NCI-H146 (cell line): ENCODE measurements at places on chromosomes 6 and 20.

- DNase-seq = no peak
Measured at GRCh38 chr6:169398342-169399105, 144.9 kb upstream of the THBS2 start.

DNA sequence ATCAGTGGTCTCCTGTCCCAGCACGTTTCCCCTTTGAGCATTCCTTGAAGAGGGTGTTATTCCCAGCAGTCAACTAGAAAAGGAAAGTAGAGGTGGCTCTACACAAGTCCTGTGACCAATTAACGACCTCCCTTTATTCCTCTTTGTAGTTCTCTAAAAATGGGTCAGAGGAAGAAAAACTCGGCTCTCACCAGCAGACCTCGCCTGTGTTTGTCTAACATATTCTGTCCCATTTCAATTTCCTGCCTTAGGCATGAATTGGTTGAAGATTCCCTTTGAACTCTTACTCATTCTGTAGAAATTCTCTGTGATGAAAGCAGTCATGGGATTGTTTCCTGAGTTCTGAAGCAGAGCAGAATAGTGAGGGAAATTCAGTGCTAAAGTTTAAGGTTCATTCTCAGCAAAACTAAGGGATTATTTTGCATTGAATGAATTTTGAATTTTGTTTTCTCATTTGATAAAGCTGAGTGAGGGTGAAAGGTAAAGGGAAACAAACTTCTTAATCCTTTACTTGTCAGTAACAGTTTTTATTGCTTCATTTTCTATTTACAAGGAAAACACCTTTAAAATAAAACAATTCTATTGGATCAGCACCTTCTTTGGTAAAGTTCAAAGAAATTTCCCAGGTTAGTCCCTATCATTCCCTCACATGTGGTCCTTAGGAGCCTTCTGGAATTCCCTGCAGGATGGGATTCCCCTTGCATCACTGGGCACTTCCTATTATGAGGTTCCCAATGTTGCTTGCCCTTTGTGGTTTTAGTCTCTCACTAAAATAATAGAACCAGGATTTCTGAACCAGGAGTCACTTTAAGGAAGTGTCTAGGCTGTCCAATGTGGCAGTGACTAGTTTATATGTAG is 105.8 kb downstream of the SLX4IP start:
- DNase-seq = no peak

DNA sequence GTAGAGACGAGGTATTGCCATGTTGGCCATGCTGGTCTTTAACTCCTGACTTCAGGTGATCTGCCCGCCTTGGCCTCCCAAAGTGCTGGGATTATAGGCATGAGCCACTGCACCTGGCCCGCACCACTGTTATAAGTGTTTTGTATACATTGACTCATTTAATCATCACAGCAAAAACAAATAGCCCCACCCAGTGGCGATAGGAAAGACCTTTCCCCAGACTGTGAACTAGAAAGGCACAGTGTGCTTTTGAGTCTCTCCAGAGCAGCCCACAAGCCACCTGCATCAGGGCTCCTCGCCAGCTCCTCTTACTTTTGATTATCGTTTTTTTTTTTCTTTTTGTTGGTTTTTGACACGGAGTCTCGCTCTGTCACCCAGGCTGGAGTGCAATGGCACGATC is 27.9 kb upstream of the ZFP64 start:
- DNase-seq = peak; percentile 36

- no peak for DNase-seq
Measured at GRCh38 chr20:34037767-34038166, 44.1 kb downstream of the RALY start.

GRCh38 chr6:112311950-112312547 is 35.1 kb upstream of the RFPL4B start:
- peak; percentile 25 for DNase-seq

GRCh38 chr6:63676412-63677114 is 41.0 kb downstream of the PHF3 start:
- no peak for DNase-seq

DNA sequence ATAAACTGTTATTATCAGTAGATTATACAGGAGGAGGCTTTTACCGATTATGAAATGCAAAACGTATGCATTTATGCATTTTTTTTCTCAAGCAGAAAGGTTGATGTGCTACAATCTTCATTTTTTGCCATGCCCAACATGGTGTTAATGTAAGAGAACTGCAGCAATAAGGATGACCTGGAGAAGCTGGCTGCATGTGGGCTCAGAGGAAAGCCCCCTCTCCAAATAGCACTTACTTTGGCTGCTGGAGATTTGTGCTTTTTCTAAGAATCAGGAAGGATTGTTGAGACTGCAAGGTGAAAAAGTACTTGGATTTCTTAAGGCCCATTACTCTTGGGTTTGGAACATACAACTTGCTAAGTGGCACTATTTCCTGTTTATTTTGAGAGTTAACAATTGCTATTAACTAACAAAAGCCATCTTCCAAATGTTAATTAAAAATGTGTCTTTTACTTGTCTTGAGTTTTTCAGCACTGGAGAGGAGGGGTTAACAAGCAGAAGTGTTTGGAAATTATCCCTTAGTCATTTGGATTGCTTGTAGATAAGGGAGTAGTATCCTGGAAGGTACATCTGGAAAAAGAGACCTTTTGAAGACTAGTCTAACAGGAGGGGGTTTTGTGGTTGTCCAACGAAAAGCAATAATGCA is 5.6 kb downstream of the SOX4 start:
- no peak for DNase-seq

GRCh38 chr6:169931261-169931660 is 179.8 kb downstream of the ERMARD start:
- peak; percentile 81 for DNase-seq

DNA sequence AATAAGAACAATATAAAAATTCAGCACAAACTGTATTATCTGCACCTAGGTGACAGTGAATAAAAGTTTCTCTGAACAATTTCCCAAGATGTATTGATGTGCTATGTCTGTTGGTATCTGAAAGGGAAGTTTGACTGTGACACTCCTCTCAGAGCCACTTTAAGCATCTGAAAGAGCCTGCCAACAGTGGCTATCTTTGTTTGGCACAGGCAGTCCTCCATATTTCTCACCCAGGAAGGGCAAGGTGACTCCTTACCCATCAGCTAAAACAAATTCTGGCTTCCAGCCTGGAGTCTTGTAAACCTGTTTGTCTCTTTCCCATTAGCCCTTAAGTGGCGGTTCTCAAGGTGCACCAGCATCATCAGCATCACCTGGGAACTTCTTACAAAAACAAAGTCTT is 122.4 kb upstream of the VGLL2 start:
- no peak for DNase-seq

DNA sequence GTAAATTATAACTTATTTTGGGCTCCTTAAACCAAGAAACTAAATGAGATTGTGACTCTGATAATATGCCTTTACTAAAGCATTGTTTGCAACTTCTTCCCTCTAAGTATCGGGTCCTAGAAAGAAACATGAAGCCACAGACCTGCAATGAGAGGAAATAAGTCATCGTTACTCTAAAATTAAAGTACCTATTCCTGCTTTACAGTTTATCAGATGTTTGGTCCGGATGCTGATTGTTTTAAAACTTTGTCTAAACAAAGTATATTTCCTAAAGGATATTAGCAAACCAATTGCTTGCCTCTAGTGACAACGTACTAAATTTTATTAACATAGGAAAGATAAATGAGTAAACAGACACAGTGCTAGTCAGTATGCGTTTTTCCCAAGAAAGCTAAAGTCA is 216.8 kb downstream of the GJA1 start:
- DNase-seq = no peak

DNA sequence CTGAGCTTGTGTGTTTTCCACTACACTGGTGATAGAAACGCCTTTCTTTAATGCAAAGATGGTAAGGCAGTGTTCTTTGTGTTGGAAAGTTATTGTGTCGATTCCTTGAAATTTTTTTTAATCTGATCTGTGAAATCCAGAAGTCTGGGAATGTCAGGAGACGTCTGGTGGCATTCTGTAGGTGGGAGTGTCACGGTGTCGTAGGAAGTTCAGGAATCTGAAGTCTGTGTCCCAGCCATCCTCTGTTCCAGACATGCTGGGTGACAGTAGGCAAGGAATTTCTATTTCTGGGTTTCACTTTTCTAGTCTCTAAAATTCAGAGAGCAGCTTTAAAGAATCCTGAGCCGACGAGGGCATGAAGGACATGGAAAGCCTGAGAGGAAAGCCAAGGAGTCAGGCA is 223.8 kb downstream of the ZNF217 start:
- DNase-seq = no peak

GRCh38 chr6:43376551-43376981 is 7.1 kb upstream of the ZNF318 start:
- DNase-seq = no peak

DNA sequence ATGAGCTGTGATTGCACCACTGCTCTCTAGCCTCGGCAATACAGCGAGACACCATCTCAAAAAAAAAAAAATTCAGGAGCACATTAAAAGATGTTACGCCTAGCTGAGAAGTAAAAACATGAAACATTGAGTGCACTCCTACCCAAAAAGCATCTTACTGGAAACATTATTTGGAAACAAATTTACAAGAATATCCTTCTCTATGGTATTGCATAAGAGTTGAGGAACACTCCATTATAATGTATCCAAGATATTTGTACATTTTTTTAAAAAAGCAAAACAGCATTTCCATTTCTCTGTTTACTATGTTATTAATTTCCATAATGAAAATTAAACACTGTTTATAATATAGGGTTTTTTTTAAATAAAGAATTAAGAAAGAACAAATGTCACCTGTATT is 48.6 kb downstream of the FAM8A1 start:
- no peak for DNase-seq
